Fibroblast of lung (primary cell): ENCODE measurements at places on chromosomes 12 and 14. TPM values are rescaled to one million over a fixed set of nuclear protein-coding genes. Genes with fewer than 3 reads are reported as not detected.

Gene FNTB
- total RNA-seq: 6.9 and 8.8 TPM in 2 replicates

Gene FGF23
- total RNA-seq: not detected in 2 replicates

Gene PIWIL1
- not detected in 2 replicates for total RNA-seq

Gene BBOF1
- total RNA-seq: 3.8 and 4.4 TPM in 2 replicates

Gene EMP1
- total RNA-seq: 27.5 and 53.5 TPM in 2 replicates

GRCh38 chr14:93723001-93723400 lies 65.3 kb downstream of the PRIMA1 start:
- H3K4me1 ChIP-seq: no peaks in the 10 kb centered on the region
- no peaks in the 10 kb centered on the region for H3K27me3 ChIP-seq
- no peak overlapping the region for H3K4me3 ChIP-seq
- H3K27ac ChIP-seq: no peak overlapping the region

DNA sequence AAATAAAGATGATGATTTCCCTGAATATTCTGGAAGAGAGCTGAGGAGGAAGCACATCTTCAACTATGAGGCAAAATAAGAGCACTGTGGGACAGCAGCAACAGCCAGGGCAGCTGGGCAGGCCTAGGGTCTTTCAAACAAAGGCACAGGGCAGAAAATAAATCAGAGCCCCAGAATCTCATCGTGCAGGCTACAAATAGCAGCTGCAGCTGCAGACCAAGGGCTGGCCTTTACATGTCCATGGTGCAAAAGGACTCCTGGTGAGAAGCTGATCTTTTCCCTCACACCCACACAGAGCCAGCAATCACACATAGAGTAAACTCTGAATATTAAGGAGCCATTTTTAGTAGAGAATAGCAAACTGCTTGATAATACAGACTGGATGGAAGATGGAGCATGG lies 13.6 kb upstream of the MYBPC1 start:
- H3K27me3 ChIP-seq: no peaks in the 10 kb centered on the region
- no peaks in the 10 kb centered on the region for H3K4me1 ChIP-seq
- no peak overlapping the region for H3K27ac ChIP-seq
- H3K36me3 ChIP-seq: no peaks in the 10 kb centered on the region
- no peak for DNase-seq
- no peak overlapping the region for H3K4me3 ChIP-seq

GRCh38 chr14:26344596-26344995 lies 253.2 kb downstream of the NOVA1 start:
- H3K27ac ChIP-seq: no peak overlapping the region
- no peaks in the 10 kb centered on the region for H3K4me1 ChIP-seq
- no peaks in the 10 kb centered on the region for H3K36me3 ChIP-seq

DNA sequence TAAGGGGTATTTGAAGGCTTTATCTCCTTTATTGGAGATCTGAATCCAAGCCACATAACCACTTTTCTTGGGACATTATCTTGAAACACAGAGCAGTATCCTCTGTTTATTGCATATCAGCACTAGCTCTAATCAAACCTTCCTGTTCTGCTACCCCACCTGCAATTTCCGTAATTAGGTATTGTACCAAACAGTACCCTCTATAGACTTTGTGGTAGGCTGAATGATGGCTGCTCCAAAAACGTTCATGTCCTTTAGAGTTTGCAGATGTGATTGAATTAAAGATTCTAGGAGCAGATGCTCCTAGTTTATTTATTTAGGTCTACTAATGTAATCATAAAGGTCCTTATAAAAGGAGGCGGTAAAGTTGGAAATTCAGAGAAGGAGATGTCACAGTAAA lies 573.0 kb upstream of the ATXN7L3B start:
- DNase-seq: no peak
- no peaks in the 10 kb centered on the region for H3K4me1 ChIP-seq
- H3K4me3 ChIP-seq: no peak overlapping the region
- H3K36me3 ChIP-seq: no peaks in the 10 kb centered on the region
- no peak overlapping the region for H3K27ac ChIP-seq
- no peaks in the 10 kb centered on the region for H3K27me3 ChIP-seq

- H3K4me3 ChIP-seq: no peak overlapping the region
These were observed 477.7 kb upstream of the NOVA1 start for GRCh38 chr14:27075503-27075902.

GRCh38 chr12:2692080-2692479 lies 102.7 kb upstream of the FKBP4 start:
- no peak for DNase-seq
- H3K4me3 ChIP-seq: no peak overlapping the region
- no peaks in the 10 kb centered on the region for H3K36me3 ChIP-seq
- no peaks in the 10 kb centered on the region for H3K4me1 ChIP-seq

DNA sequence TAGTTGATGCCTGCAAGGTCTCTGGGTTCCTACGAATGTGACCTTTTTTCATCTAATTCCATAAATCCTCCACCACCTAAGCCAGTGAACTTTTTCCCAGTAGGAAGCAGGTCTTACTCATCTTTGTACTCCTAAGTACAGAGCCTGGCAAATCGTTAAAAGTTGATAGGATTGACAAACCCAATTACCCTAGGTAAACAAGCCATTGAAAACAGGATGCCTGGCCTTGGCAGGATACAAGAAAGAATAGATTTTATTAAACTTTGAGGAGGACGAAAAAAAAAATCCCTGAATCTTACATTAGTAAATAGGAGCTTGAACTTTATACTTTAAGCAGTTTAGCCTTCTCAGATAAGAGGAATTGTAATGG lies 5.6 kb downstream of the TBPL2 start:
- no peak overlapping the region for H3K27ac ChIP-seq
- no peak for DNase-seq
- no peaks in the 10 kb centered on the region for H3K36me3 ChIP-seq
- H3K27me3 ChIP-seq: peaks cover 2% of the 10 kb centered on the region
- no peaks in the 10 kb centered on the region for H3K4me1 ChIP-seq

DNA sequence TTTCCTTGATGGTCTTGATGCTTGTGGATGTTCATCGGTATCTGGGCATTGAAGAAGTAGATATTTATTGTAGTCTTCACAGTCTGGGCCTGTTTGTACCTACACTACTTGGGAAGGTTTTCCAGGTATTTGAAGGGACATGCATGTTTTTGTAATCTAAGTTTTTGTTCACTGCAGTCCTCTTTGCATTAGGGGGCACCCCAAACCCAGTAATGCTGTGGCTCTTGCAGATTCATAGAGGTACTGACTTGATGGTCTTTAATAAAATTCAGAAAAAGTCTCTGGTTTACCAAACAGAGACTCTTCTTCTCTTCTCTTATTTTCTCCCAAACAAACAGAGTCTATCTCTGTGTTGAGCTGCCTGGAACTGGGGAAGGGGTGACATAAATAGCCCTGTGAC lies 150.9 kb upstream of the SLC16A7 start:
- H3K4me3 ChIP-seq: no peak overlapping the region
- no peaks in the 10 kb centered on the region for H3K4me1 ChIP-seq
- no peak overlapping the region for H3K27ac ChIP-seq
- no peaks in the 10 kb centered on the region for H3K36me3 ChIP-seq
- peak; percentile 14 for DNase-seq
- no peaks in the 10 kb centered on the region for H3K27me3 ChIP-seq

DNA sequence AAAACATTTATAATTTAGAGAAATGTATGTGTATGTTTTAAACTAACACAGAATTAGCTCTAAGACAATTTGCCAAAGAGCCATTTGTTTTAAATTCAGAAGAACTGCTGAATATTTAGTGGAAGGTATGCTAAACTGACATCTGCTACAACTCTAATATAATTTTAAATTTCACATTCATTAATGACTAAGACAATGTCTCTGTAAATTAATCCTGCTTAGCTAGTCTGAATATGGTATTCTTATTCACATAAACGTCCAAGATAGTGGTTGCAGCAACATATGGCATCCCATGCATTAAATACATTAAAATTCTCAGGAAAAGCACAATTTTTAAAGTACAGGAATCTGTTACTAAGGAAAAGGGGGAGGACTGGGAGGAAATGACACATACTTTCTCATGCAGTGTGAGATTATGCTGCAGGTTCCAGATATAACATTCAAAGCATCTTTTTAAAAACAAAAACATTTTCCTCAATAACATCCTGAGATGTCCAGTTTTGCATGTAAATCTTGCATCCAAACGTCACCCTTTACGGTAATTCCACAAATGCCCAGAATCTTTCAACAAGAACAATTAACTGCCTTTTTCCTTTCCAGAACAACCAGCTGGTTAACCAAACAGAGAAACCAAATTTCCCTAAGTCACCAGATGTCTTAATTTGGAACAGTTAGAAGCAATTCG lies 26.9 kb downstream of the WDR89 start:
- H3K4me3 ChIP-seq: no peak overlapping the region
- no peaks in the 10 kb centered on the region for H3K36me3 ChIP-seq
- no peak overlapping the region for H3K27ac ChIP-seq
